ENCODE measurements at places on chromosomes 1 and 21.

DNA sequence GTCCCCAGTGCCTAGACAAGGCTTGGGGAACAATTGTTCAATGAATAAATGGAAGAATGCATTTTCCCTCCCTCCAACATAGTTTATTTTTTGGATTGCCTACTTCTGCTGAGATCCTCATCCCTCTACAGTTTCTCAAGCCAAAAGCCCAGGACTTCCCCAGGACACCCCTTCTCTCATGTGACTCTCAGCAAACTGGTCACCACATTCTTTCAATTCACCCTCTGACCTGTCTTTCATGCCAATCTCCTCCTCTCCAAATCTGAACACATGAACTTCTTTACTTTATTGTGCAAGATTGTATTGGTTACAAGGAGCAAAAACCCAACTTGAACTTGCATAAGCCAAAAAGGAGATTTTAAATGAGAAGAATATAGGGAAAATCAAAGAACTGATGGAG is 103.2 kb upstream of the JUN start:
- no peak for DNase-seq

DNA sequence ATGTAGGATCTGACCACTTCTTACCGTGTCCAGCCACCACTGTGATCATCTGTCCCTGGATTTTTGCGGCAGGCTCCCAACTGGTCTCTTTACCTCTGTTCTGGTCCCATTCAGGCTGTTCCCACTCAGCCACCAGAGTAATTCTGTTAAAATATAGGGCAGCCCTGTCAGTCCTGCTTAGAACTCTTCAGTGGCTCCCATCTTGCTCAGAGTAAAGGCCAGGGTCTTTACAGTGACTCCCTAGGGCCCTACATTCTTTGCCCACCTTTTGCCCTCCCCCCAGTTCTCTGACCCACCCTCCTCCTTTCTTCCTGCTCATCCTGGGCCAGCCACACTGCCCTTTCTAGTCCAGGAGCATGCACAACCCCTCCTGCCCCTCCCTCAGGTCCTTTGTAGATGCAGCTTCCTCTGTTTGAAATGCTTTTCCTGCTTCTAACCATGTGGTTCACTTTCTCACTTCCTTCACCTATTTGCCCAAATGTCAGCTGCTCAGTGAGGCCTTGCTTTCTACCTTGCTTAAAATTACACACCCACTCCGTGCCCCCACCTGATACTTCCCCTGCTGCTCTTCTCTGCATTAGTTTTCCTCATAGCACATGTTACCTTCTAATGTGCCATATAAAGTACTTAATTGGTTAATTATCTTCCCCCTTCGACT is 7.8 kb downstream of the UBIAD1 start:
- peak; percentile 8 for DNase-seq

DNA sequence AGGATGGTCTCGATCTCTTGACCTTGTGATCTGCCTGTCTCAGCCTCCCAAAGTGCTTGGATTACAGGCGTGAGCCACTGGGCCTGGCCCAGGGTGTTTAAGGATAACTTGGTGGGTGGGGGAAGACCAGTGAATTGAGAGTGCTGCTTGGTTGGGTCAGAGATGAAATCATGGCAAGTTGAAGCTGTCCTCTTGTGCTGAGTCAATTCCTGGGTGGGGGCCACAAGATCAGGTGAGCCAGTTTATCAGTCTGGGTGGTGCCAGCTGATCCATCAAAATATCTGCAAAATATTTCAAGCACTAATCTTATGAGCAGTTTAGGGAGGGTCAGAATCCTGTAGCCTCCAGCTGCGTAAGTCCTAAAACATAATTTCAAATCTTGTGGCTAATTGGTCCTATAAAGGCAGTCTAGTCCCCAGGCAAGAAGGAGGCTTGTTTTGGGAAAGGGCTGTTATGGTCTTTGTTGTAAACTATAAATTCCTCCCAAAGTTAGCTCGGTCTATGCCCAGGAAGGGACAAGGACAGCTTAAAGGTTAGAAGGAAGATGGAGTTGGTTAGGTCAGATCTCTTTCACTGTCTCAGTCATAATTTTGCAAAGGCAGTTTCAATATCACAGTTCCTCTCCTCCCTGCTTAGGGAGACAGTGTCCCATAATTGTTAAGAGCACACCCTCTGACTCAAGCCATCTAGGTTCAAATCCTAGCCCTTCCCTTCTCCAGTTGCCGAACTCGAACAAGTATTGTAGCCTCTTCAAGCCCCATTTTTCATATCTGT is 66.8 kb upstream of the BACH1 start:
- no peak for DNase-seq

- DNase-seq, result no peak
Measured at GRCh38 chr1:232471250-232471649, 158.7 kb downstream of the SIPA1L2 start.

DNA sequence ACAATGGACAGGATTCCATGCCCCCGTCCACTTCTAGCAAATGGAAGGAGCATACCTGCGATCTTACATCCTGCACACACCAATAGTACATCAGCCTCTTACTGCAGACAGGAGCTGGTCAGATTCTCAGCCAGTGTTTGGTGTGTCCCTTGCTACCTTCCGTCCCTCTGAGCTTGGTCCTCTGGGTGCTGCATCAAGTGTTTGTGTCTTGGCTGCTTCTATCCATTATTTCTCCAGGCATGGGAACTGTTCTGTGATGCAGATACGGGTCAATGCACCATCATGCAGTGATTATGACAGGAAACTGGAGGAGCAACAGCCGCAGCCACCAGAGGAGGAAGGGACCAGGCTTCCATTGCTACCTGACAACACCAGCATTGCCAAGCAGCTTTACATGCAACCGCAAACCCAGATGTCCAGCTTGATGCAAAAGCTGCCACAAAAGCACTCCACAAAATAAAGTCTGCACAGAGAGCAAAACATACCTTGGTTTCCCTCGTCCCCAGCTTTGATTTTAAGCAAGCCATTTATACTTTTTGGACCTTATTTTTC is 21.9 kb upstream of the OVAAL start:
- no peak for DNase-seq

Data from T-helper 1 cell (primary cell).